ENCODE measurements at places on chromosomes 12 and 14.

GRCh38 chr12:100165356-100165755 lies 22.7 kb upstream of the BLTP3B start:
- no peaks in the 10 kb centered on the region for H3K27me3 ChIP-seq
- no peak overlapping the region for H3K27ac ChIP-seq
- no peak for DNase-seq
- H3K36me3 ChIP-seq: no peaks in the 10 kb centered on the region
- no peak overlapping the region for H3K4me3 ChIP-seq
- peaks cover 4% of the 10 kb centered on the region for H3K4me1 ChIP-seq

- H3K4me1 ChIP-seq: no peaks in the 10 kb centered on the region
- no peaks in the 10 kb centered on the region for H3K36me3 ChIP-seq
- no peak overlapping the region for H3K4me3 ChIP-seq
Observed at GRCh38 chr12:51897181-51897580, 9.3 kb downstream of the ANKRD33 start.

- H3K27ac ChIP-seq: no peak overlapping the region
- DNase-seq: no peak
- H3K4me3 ChIP-seq: no peak overlapping the region
- no peaks in the 10 kb centered on the region for H3K4me1 ChIP-seq
Observed at GRCh38 chr14:26810631-26811030, 212.8 kb upstream of the NOVA1 start.

DNA sequence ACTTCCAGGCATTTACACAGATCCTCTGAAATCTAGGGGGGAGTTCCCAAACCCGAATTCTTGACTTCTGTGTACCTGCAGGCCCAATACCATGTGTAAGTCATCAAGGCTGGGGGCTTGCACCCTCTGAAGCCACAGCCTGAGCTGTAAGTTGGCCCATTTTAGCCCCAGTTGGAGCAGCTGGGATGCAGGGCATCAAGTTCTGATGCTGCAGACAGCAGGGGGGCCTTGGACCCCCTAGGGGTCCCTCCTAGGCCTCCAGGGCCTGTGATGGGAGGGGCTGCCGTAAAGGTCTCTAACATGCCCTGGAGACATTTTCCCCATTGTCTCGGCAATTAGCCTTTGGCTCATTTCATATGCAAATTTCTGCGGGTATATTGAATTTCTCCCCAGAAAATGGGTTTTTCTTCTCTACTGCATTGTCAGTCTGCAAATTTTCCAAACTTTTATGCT lies 59.5 kb downstream of the LRIG3 start:
- H3K4me3 ChIP-seq: no peak overlapping the region
- H3K4me1 ChIP-seq: no peaks in the 10 kb centered on the region
- no peak overlapping the region for H3K27ac ChIP-seq
- no peak for DNase-seq

DNA sequence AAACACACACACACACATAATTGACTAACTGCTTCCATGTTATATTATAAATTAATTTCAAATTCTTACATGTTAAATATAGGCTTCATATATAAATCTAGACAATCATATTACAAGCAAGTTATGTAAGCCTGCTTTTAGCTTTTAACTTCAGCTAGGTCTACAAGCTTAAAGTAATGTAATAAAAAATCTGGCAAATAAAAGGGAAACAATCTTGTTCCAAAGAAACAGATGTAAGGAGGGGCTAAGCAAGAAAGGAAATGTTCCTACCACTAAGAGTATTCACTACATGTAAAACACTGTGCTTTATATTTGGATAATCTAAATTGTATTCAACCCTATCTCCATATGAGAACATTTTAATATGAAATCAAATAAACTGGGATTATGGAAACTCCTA lies 110.4 kb downstream of the SLC6A15 start:
- H3K4me1 ChIP-seq: no peaks in the 10 kb centered on the region
- DNase-seq: no peak
- H3K27me3 ChIP-seq: no peaks in the 10 kb centered on the region
